SK-MEL-5 (cell line): ENCODE measurements at places on chromosomes 16 and 17. TPM values are rescaled to one million over a fixed set of nuclear protein-coding genes. Genes with fewer than 3 reads are reported as not detected.

ALDH3A2 gene
- total RNA-seq, result 45.2 and 46.3 TPM in 2 replicates

MAPK7 gene
- 2.1 and 3.8 TPM in 2 replicates for total RNA-seq

SLC6A2 gene
- not detected in 2 replicates for total RNA-seq

MT1G gene
- total RNA-seq, result not detected in 2 replicates

EFNB3 gene
- 2.8 and 3.7 TPM in 2 replicates for total RNA-seq

TMED6 gene
- not detected in 2 replicates for total RNA-seq

KCNJ12 gene
- total RNA-seq, result 0.48 TPM in 2 replicates

CDRT15 gene
- total RNA-seq, result not detected in 2 replicates
